GM12864 (cell line): ENCODE measurements at places on chromosomes 4 and X.

DNA sequence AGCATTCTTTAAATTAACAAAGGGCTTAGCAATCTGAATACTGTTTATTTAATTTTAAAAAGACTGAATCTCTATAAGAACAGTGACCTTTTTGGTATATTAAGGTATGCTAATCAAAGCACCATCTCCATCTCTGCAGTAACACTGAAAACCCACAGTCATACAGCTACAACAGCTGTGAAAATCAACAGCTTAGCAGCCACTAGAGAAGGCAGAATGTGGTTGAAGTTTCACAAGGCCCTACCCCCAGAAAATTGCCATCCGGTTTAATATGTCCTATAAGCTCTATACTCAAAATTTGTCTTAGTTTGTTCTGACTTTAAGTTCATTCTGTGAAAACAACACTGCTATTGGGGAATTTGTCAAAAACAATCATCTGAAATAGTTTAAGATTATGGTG is 128.7 kb downstream of the OPHN1 start:
- DNase-seq: no peak

DNA sequence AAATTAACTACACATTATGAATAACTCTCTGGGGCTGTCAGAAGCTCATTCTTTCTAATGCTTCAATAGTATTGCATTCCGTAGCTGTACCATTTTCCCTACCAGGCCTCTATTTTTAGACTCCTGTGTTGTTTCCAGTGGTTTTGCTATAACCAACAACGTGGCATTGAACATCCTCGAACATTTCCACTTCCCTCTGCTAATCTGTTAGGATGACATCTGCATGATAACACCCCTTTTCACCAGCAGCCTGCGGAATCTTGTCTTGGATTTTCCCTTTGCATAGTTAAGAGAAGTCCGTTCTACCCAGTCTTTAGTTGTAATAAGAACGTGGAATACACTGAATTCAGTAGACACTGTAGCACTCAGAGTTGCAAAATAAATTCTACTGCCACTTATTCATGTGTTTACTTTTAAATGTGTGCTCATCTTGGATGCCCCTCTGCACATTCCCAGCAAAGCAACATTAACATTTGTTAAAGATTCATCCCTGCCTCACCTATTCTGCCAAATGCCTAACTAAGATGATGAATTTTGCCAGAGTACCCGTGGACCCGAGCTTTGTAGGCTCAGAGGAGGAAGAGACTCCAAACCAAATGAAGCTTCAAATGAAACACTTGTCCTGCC is 55.6 kb downstream of the SEL1L3 start:
- no peak for DNase-seq

DNA sequence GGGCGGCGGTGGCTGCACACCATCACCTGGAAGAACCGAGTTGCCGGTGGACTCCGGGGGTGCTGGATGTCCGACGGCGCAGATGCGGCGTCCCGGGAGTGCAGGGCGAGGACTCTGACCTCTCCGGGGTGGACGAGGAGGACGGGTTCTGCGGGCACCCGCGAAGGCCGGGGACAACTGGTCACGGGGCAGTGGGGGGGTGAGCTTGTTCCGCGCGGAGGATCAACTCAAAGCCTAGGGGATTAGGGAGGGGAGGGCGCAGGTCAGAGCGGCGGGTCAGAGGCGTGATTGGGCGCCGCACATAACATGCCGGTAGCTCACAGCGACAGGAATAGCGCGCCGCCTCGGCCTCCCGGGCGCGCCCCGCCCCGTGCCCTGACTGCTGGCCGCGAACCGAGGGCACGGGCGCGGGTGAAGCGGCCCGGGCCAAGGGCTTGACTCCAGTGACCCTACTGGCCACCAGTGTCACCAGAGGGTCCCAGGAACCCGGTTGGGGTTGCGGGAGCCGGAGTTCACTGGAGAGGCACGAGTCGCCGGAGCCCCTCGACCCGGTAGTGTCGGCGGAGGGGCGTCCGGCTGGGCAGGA is at the start of gene KLHL34:
Gene KLHL34 (minus strand): TSS at position 179 of the 586 bp plus-strand sequence. CDS start 542 bp downstream, outside the sequence.
- DNase-seq: no peak

DNA sequence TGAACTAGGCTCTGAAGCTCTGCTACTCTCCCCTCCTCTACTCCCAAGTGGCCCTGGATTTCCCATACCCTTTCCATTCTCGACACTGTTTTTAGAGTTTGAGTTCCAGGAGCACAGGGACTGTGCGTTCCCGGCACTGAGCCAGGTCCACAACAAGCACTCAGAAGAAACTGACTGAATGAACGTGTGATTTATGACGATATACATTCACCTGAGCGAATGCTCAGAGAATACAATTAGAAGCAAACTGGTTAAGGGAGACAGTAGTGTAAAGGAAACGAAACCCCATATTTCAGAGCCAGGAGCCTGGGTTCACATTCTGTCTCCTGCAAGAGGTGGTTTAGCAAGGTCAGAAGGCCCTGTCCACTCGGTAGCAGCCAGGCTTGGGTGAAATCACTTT is 1.4 kb upstream of the KIAA0232 start:
- no peak for DNase-seq

DNA sequence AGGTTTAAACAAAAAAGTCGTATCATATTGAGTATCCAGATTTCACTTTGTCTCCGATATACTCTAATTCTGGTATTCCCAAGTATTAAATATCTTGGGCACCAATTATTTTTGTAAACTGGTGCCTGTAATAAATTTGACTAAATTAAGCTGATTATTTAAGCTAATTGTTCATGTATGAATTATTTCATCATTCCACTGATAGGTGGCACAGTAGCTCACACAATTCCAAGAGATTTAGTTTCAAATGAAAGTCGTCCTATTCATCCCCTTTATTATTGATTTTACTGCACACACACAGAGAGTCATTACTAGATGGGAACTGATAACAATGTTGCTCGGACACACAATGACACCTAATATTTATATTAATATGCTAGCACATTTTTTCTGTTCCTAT is 432.4 kb downstream of the DMD start:
- no peak for DNase-seq

GRCh38 chrX:131058136-131058868 is at the start of gene ARHGAP36:
Gene ARHGAP36, plus strand, starts transcription at chrX:131058346. Its CDS starts 23,320 bp downstream, at chrX:131081666.
- no peak for DNase-seq

GRCh38 chrX:24002167-24002566 is 24.8 kb downstream of the KLHL15 start:
- DNase-seq: no peak

GRCh38 chr4:1883583-1883982 is 12.4 kb downstream of the NSD2 start:
- no peak for DNase-seq

DNA sequence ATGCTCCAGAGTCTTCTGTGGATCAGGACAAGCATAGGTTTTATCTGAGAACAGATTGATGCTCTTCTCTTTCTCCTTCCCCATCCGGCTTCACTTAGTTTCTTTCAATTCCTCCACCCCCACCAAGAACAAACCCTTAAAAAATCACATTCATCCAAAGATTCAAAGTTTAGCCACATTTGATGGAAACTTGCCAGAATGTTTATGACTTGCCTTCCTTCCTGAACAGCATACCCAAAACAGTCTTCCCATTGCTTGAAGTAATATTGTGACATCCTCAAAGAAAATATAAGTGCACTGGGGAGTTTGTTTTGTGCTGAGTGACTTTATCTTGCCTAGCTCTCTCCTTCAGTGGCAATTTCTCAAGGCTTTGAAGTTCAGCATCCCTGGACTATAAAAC is 83.0 kb downstream of the MAGEB17 start:
- no peak for DNase-seq

DNA sequence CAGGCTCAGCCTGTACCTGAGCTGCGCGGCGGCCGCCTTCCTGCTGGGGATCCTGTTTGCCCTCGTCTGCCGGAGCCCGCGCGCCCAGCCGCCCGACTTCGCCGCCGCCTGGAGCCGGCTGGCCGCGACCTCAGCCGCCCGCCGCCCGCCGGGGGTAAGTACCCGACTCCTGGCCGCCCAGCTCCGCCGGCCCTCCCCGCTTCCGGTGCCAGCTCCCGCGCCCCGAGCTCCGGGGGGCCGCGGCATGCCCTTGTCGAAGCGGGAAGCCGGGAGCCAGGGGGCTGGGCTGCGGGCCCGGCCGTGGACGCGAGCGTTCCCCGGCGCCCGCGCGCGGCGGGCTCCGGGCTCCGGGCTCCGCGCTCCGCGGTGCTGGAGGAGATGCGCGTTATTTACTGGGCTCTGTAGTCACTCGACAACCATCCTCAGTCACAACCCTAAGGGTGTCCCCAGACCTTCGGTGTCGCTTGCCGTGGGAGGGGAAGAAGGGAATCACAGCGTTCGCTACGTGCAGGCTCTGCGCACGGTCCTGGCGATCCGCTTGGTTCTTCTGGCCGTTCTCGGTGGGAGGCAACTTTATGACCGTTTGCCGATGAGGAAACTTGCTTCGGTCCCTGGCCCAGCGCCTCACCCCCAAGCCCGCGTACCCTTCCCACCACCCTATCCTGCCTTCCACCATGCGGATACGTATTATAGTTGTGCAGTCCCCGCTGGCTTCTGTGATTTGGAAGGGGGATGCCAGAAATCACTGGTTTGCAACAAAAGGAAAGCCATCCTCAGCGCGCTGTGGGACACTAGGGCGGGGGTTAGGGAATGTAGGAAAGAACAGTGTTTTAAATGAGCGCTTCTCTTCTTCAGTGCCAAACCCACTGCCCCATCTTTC is 944 bp downstream of the SNX25 start:
- no peak for DNase-seq
